ENCODE measurements at places on chromosomes 3 and 15. TPM values are rescaled to one million over a fixed set of nuclear protein-coding genes. Genes with fewer than 3 reads are reported as not detected.
A peak's percentile ranks its signal among the peaks of the same experiment; 100 is the strongest.

The TKT gene
- 112 TPM for total RNA-seq

The MCF2L2 gene
- 12.9 TPM for total RNA-seq

DNA sequence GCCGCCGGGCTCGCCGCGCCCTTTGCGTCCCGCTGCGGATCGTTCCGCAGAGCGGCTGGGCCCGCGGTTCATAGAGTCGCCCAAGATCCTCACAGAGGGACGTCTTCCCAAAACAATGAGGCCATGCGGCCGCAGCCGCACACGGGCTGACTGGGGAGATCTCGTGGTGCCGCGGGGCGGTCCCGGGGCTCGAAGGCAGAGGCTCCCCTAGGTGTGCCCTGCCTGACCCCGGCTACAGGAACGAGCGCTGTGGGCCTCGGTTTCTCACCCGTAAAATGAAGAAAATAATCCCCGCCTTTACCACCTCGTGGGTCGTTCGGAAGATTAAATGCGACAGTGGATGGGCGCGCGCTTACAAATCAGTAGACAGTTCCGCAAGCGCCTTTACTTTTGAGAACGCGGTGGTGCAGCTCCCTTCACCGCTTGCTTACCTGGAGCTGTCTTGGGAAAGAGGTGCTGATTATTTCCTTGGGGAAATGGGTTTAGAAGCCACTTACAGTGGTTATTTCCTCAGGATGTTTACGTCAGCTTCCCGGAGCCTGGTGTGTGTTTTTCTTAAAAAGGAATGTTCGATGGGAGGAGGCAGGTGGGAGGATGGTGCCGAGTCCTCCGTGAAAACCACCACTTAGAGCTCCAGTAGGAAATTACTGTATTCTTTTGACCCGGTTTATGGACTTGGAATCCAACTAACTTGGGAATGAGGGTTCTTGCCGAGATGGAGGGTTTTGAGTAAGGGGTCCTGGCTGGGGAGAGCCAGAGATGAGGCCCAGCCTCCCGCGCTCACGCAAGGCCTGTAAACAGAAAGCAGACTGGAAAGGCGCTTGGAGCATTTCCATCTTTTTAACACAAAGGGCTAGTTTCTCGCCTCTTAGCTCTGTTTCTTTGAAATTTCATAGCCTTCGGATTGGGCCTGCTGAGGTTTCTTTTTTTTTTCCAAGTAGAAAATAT is 1.9 kb upstream of the MEX3B start:
- H3K27me3 ChIP-seq: peaks cover 45% of the 10 kb centered on the region
- H3K4me3 ChIP-seq: peak overlapping the region; percentile 88

DNA sequence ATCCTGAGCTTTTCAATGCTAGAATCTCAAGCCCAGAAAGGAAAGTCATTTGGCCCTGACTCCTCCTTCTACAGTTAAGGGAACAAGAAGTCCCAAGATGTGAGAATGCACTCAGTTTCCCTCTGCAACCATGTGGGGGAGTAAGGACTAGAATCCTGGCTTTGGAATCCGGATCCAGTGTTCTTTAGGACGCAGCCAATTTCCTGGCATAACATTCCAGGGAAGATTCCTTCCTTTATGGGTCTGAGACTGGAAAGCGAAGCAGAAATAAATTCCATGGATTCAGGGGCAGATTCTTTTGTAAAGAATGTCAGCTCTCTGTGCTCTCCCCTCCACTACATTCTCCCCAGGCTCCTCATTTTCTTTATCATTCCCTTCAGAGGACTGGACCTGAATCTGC is 151.8 kb upstream of the SOX14 start:
- no peak overlapping the region for H3K4me3 ChIP-seq
- no peaks in the 10 kb centered on the region for H3K36me3 ChIP-seq
- no peaks in the 10 kb centered on the region for H3K4me1 ChIP-seq
- no peaks in the 10 kb centered on the region for H3K27me3 ChIP-seq

GRCh38 chr3:59885101-59885500 is 835.3 kb upstream of the CFAP20DC start:
- no peaks in the 10 kb centered on the region for H3K36me3 ChIP-seq
- no peak overlapping the region for H3K4me3 ChIP-seq
- no peaks in the 10 kb centered on the region for H3K4me1 ChIP-seq
- no peak for DNase-seq

DNA sequence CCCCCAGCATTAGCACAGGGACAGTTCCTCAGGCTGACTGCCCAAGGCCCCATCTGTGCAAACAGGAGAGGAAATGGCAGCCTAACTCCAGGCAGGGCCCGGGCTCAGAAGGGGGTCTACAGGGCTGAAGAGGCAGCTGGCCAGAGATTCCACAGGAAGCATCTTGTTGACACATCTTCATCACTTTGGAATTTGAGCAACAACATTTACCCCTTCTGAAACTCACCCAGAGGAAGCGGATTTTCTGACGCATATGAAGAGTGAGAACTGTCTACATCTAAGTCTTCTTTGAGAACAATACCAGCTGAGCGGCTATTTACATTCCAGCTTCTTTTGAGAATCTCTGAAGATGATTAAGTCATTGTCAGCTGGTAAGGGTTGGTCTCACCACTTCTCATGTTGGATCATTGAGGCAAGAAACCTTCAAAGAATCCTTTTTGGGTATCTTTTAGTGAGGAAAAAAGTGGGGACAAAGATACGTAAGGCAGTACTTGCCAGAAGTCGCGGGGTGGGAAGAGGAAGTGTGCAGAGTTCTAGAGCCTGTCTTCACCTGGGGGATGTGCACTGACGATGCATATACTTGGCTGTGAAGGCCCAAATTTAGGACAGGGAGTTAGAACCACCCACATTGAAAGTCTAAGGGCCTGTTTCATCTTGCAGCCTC is 25.4 kb upstream of the SRP14 start:
- no peak for DNase-seq
- H3K27ac ChIP-seq: no peak overlapping the region
- H3K36me3 ChIP-seq: no peaks in the 10 kb centered on the region
- H3K4me1 ChIP-seq: peaks cover 11% of the 10 kb centered on the region
- no peaks in the 10 kb centered on the region for H3K27me3 ChIP-seq
- no peak overlapping the region for H3K4me3 ChIP-seq

DNA sequence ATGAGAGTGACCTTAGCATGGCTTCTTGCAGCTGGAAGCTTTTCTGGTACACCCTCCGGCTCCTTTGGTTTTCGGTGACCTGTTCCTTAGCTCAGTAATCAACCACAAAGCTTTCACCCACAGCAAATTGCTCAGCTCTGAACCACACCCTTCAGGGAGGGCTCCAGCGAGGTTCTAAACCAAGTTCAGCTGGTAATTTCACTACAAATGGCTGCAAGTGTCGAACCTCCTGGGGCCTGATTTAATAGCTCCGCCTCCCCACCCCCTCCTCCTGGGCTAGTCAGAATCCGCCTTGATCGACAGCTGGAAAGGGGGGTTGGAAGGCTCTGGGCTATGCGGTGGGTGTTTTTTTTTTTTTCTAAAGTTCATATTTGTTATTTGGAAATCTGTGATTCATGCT is 150.9 kb upstream of the MCTP2 start:
- H3K36me3 ChIP-seq: no peaks in the 10 kb centered on the region
- no peak overlapping the region for H3K4me3 ChIP-seq
- H3K27ac ChIP-seq: no peak overlapping the region
- no peaks in the 10 kb centered on the region for H3K27me3 ChIP-seq
- DNase-seq: no peak

- no peak overlapping the region for H3K27ac ChIP-seq
- H3K36me3 ChIP-seq: no peaks in the 10 kb centered on the region
- no peak overlapping the region for H3K4me3 ChIP-seq
These were observed 1010.3 kb downstream of the NAALADL2 start for GRCh38 chr3:175869404-175869803.

- no peak for DNase-seq
- H3K36me3 ChIP-seq: no peaks in the 10 kb centered on the region
- no peaks in the 10 kb centered on the region for H3K27me3 ChIP-seq
These were observed 58.4 kb upstream of the ARL8B start for GRCh38 chr3:5063724-5064123.

All from cardiac muscle cell (in vitro differentiated cells and primary cell).